H7 (cell line): ENCODE measurements at places on chromosomes 4 and X.

GRCh38 chr4:156945532-156945931, 26.1 kb downstream of the PDGFC start:
- DNase-seq, result no peak

DNA sequence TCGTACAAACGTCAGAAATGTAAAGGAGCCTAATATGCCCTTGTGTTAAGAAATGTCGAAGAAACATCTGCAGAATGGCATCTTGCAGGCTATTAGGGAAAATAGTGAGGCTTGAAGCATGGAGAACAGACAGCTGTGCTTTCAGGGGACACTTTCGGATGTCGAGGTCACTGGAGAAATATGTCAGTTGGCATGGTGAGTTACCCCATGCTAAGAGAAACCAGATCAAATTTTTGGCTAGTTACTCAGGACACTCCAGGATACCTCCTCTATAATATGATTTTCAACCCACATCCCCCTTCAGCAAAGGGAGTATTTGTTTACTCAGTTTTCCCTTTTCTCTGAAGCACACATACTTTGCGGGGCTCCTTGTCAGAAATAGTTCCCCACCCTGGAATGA, 171.4 kb downstream of the GPC3 start:
- DNase-seq, result no peak

DNA sequence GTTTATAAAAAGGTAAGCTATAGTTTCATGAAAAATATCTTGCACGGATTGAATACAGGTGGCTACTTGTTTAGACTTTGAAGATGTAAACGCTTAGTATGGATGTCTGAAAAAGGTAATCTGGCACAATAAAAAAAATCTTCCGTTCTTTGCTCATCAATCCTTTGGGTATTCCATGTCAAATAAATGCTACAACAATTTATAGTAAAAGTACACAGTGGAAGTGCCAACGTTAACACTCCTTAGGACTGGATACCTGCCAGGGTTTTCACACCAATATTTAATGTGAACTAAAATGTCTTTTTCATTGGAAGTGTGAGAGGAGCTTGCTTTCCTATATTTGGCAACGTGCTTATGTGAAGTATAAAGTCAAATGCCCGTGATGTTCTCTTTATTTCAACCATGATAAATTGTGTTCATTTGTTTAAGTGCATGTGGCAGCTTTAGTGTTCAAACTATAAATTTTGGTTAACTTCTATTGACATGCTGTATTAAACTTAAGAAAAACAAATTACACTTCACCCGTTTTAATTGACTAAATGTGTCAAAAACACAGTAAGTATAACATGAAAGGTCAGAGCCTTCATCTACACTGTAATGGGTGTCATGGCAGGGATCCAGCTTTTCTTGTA, 121.7 kb upstream of the HAND2 start:
- DNase-seq, result no peak

- no peak for DNase-seq
These were observed 47.4 kb downstream of the ACSL4 start for GRCh38 chrX:109685656-109686078.

DNA sequence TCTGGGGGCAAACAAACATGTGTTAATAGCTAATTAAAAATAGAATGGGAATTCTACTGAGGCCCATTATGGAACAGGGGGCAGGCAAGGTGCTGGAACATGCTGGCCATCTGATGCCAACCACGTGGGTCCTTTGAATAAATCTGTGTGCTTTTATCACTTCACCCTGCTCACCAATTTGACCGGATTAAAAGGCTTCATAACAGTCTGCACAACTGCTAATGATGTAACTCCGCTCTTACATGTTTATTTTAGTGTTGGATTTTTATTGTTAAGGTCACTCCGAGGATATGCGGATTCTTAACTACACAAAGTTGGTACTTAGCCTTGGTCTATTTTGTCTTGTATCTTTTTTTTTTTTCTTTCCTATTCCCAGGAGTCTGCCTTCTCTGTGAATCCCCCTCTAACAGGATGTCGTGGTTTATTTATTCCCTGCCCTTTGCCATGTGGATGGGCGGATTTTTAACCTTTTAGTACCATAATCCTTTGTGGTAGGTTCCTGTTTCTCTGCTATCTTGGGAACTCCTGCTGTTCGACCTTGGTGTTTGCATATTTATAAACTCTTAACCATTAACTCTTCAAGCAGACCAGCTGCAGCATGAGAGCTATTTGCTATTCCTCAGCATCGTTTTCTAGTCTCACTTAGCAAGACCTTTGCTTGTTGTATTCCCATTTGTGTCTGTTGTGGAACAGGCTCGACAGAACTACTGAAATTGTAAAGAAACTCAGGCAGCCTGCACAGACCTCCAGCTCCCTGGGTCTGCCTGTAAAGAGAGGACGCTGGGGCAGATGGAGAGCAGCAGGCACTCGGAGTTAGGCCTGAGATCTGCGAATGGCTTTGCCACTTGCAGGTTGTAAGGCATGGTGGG, 38.0 kb downstream of the TRIM2 start:
- DNase-seq, result peak; percentile 52

DNA sequence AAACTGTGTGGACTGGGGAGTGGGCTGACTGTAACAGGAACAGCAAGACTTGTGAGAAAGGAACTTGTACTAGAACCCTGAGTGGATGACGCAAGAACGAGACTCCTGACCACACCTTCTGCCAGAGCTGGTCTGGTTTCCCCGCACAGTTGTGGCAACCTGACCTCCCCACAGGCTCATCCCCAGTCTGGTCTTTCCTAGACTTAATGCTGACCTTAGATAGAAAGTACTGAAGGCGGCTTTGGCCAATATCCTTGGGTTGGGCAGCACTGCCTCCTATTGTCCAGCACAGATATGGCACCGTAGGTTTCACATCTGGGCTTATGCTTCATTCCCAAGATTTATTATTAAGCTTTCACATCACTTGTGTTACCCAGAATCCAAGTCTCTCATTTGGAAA, 137.8 kb upstream of the FRG1 start:
- peak; percentile 72 for DNase-seq
